NCI-H774 (cell line): ENCODE measurements at places on chromosomes 16 and 17.

GRCh38 chr17:16929035-16929680, 42.8 kb downstream of the TNFRSF13B start:
- DNase-seq: no peak

GRCh38 chr17:21252289-21252795, 868 bp downstream of the NATD1 start:
- no peak for DNase-seq

GRCh38 chr16:86101137-86101896, 202.4 kb downstream of the IRF8 start:
- DNase-seq: no peak

- DNase-seq: no peak
Observed at GRCh38 chr16:4338712-4339299, 12.3 kb downstream of the PAM16 start.

DNA sequence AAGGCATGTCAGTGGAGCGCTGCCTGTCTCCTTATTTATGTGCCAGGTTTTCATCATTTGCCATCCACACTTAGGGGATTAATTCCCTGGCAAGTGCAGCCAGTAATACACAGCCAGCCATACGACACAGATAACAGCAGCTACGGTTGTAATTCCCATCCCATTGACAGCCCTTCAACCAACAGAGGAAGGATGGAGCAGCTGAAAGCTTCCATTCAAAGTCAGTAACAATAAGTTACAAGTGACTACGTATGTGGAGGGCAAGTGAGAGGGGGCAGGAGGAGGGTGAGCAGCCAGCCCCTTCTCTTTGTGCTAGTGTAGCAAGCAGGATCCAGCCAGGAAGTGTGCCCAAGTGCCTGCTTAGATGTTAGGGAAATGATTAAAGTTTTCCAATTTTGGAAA, 53.8 kb upstream of the LYRM9 start:
- no peak for DNase-seq

DNA sequence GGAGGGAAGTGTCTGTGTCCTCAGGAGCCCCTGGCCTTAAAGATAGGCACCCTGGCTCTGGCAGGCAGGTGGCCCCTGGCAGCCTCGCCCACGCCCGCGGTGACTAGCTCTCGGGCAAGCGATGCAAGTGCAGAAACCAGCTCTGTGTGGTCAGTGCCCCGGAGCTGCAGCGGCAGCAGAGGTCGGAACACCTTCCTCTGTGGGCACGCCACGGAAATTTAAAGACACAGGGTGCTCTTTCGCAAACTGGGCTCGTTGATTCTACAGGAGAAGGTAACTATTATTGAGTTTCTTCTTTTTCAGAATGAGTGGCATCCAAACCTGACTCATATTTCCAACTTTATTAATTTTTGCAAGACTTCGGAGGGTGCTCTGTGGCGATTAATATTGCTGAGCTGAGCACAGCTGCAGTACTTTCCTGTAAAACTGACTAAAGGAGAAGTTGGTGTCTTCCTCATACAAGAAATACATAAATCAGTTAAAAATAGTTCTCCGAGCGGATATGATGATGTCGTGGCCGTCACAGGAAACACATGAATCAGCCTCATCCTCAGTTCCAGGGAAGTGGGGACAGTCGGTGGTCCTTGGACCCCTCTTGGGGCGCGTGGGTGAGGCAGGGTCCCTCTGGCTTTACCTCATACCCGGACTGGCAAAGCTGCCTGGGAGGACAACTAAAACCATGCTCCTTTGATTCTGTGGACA, 120.2 kb downstream of the METRNL start:
- no peak for DNase-seq

GRCh38 chr17:50659179-50659578, 24.5 kb downstream of the ABCC3 start:
- DNase-seq: no peak

- no peak for DNase-seq
Observed at GRCh38 chr16:86072328-86073102, 173.6 kb downstream of the IRF8 start.

DNA sequence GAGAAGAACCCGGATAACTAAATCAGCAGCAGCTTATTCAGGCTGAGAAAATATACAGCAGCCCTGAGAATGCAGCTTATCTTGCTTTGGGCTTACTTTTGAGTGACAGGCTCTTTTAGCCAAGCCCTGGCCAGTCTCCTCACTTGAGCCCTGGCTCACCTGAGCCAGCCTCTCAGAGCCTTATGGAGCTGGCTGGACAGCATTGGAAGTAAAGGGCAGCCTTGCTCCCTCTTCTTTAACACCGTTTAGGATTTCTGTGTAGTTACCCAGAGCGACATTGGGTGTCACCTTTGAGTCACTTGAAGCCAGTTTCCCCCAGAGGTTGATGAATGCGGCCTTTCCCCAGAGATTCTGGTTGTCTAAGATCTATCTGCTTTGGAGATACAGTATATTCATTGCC, 7.7 kb upstream of the NPIPB2 start:
- DNase-seq: peak; percentile 3

DNA sequence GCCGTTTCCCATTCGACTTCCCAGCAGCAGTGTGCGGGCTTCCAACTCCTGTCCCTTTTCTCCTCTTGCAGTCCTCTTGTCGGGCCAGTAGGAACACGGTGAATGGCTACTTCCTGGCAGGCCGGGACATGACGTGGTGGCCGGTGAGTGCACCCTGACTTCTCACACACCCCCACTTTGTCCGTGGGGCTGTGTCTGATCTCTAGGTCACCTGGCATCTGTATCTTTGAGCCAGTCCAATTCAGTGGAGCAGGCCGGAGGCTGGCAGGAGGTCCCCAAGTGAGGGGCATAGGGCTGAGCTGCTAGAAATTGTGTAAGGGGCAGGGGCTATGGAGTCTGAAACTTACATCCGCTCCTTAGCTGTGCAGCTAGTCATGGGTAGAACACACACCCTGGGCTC, 6.6 kb downstream of the SLC5A10 start:
- no peak for DNase-seq

- DNase-seq: no peak
Observed at GRCh38 chr16:73499276-73499675, 451.3 kb upstream of the ZFHX3 start.
